ENCODE measurements at places on chromosomes 12 and 14. TPM values are rescaled to one million over a fixed set of nuclear protein-coding genes. Genes with fewer than 3 reads are reported as not detected.

P2RX2 gene
- not detected for polyA plus RNA-seq

HOXC10 gene
- not detected for polyA plus RNA-seq

ADCY6 gene
- 8.9 TPM for polyA plus RNA-seq

VDR gene
- 0.49 TPM for polyA plus RNA-seq

CISTR gene
- not detected for polyA plus RNA-seq

SCN8A gene
- polyA plus RNA-seq, result 3.6 TPM

LMO3 gene
- 34.7 TPM for polyA plus RNA-seq

AHNAK2 gene
- 6.6 TPM for polyA plus RNA-seq

HOXC4 gene
- not detected for polyA plus RNA-seq

CRIP1 gene
- 195 TPM for polyA plus RNA-seq

NRXN3 gene
- polyA plus RNA-seq, result 8.8 TPM

PPP1R1A gene
- 16.0 TPM for polyA plus RNA-seq

KRT73 gene
- polyA plus RNA-seq, result not detected

C1S gene
- 8.6 TPM for polyA plus RNA-seq

MARCHF9 gene
- 26.0 TPM for polyA plus RNA-seq

GTF2H3 gene
- 14.1 TPM for polyA plus RNA-seq

CLEC4A gene
- not detected for polyA plus RNA-seq

MRPL51 gene
- polyA plus RNA-seq, result 133 TPM

HCAR2 gene
- not detected for polyA plus RNA-seq

TMPRSS12 gene
- not detected for polyA plus RNA-seq

SLC7A7 gene
- 2.7 TPM for polyA plus RNA-seq

MYO1H gene
- 0.24 TPM for polyA plus RNA-seq

B4GALNT1 gene
- 42.2 TPM for polyA plus RNA-seq

Measured in brain (organoid and tissue), 16 donors.